Activated T-helper 9 cell treated with anti-CD3 and anti-CD28 coated beads, Interleukin-2, amount 50 U/mL, for 16 hours (primary cell): ENCODE measurements at places on chromosomes 5 and 9.

- DNase-seq: no peak
Observed at GRCh38 chr5:177468685-177469628, 4.5 kb downstream of the DBN1 start.

GRCh38 chr9:19446361-19446861, 37.6 kb downstream of the ACER2 start:
- no peak for DNase-seq

DNA sequence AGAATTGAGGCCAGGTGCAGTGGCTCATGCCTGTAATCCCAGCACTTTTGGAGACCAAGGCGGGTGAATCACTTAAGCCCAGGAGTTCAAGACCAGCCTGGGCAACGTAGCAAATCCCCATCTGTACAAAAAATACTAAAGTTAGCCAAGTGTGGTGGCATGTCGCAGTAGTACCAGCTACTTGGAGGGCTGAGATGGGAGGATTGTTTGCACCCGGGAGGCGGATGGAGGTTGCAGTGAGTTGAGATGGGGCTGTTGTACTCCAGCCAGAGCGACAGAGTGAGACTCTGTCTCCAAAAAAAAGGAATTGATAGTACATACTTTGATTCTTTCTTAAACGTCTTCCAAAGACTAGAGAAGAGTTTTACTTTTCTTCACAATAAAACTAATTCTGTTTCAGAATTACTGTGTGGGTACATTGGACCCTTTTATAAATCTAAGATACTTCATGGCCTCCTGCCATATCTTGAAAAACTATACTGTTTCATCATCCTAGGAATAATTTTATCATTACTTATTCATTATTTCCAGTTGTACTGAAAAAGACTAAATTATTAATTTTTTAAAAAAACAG, 132.0 kb upstream of the GRHPR start:
- DNase-seq: no peak

- DNase-seq: no peak
Observed at GRCh38 chr5:179337796-179338676, 7.2 kb downstream of the ADAMTS2 start.

- no peak for DNase-seq
Observed at GRCh38 chr9:88085476-88085875, 52.8 kb downstream of the SPATA31C2 start.

DNA sequence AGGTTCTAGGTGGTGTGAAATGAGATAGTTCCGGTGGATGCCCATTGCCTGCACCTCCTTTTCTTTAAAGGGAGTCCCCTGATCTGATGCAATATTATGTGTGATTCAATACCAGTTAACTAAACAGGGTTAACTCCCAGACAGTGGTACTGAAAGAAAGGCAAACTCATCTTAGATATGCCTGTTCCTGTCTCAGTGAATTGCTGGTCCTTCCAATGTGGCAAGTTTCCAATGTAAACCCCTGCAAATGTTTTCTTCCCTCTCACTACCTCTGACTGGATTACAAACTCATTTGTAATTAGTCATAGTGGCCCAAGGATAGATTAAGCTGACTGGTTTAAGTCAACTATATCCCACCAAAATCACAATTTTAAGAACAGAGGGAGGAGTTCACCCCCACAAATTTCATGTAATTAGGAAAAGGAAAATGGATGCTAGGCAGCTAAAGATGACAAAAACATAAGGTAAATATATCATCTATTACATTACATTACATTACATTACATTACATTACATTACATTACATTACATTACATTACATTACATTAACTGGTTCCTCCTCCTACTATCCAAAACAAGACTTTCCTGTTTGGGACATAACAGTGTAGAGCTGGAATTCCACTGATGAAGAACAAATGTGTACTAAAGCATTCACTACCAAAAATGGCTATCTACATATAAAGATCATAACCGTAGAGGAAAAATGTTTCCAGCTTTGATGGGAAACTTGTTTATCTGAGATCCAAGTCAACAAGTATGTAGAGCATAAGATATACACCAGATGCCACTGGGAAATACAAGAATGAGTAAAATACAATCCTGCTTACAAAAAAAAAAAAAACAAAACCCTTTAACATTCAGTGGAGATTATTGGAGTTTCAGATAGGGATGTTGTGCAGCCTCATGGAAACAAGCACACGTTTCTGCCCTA, 121.5 kb upstream of the SNX2 start:
- no peak for DNase-seq

DNA sequence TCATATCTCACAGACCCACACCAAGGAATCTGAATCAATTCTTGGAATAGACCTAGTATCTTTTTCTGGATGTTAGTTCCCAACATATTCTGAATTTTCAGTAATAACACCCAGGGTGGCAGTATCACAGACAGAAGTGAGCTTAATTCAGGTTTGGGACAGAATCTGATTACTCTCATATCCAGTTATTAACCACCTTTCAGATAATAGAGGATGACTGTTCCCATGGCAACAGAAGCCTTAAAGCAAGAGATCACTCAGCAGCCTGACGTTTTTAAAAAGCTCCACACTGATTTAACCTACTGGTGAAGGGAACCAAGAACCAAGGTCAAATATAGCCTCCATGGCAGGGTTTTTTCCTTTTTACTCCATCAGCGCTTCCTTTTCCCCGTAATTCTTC, 68.4 kb downstream of the ACTBL2 start:
- DNase-seq: no peak

- no peak for DNase-seq
Observed at GRCh38 chr9:111896942-111897600, 457 bp downstream of the UGCG start.

DNA sequence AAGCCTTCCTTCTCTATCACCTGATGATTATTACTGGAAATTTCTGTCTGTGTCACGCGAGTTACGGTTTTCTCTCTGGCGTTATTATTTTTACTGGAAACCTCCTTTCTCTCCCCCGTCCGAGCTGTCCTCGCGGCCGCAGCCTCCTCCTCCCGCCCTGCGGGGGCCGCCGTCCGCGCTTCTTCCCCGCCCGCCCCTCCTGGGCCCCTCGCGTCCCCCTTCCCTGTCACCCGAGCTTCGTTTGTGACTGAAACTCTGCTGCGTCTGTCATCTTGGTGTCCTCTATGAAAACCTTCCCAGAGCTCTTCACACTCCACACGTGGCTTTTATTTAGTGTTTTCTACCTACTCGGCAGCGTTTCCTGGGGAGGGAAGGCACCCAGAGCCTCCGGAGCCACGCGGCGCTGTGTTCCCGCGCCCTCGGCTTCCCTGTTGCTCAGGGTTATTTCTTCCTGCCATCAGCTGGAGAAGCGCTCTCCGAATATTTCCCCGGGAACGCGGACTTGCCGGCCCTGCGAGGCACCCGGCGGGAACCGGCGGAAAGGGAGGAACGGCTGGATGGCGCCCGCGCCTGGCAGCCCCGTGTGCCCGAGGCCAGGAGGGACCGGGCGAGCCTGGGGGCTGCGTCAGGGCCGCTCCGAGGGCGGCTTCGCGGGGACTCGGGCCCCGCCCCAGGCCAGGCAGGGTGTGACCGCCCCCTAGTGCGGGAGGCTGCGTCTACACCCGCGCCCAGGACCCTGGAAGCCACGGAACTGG, 33.9 kb downstream of the TRIP13 start:
- no peak for DNase-seq

- DNase-seq: no peak
Observed at GRCh38 chr9:133760713-133761290, 22.6 kb upstream of the SARDH start.

- DNase-seq: no peak
Observed at GRCh38 chr5:33422191-33422590, 18.6 kb upstream of the TARS1 start.

- DNase-seq: no peak
Observed at GRCh38 chr5:115657881-115658233, 32.0 kb upstream of the TMED7 start.

- no peak for DNase-seq
Observed at GRCh38 chr9:3732077-3733038, 206.6 kb upstream of the RFX3 start.

- no peak for DNase-seq
Observed at GRCh38 chr9:7103771-7104170, 346.0 kb downstream of the KDM4C start.

- DNase-seq: no peak
Observed at GRCh38 chr5:170545811-170546210, 42.0 kb downstream of the KCNIP1 start.

DNA sequence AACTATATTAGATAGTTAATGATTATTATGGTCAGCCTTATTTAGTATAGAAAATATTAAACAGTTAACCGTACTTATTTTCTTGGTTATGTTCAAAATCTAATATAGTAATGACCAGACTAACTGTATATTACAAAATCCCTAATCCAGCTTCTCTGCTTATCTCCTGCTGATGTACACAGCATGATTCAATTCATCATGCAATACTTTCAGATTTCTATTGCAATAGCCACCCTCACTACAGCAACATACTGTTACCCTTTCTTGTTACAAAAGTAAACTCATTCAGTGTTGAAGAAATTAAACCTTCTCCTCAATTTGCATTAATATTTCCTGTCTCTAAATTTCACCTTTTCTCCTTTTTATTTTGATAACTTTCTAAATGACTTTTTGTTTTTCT, 1375.0 kb upstream of the NUDT12 start:
- DNase-seq: no peak

- no peak for DNase-seq
Observed at GRCh38 chr9:77433675-77434445, 214.3 kb downstream of the GNA14 start.

GRCh38 chr5:31944684-31945445, 229.3 kb downstream of the GOLPH3 start:
- DNase-seq: no peak

GRCh38 chr9:3281399-3281798, 244.4 kb downstream of the RFX3 start:
- DNase-seq: no peak

- no peak for DNase-seq
Observed at GRCh38 chr5:130520211-130520610, 615.9 kb downstream of the CHSY3 start.

DNA sequence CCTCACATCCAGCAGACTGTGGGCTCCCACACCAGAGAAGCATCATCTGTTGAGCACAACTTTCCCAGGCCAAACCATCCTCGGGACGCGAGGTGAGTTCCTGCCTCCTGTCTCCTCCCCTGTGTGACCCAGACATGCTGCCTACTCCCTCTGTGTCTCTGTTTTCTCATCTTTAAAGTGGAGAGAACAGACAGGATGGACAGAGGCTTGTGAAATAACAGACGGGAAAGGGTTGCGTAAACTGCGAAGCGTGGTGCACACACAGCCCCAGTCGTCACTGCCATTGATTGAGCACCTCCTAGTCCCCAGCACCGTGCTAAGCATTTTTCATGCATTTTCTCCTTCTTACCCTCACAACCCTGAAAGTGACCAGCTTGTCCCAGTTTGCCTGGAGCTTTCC, 52.1 kb upstream of the LMX1B start:
- no peak for DNase-seq

DNA sequence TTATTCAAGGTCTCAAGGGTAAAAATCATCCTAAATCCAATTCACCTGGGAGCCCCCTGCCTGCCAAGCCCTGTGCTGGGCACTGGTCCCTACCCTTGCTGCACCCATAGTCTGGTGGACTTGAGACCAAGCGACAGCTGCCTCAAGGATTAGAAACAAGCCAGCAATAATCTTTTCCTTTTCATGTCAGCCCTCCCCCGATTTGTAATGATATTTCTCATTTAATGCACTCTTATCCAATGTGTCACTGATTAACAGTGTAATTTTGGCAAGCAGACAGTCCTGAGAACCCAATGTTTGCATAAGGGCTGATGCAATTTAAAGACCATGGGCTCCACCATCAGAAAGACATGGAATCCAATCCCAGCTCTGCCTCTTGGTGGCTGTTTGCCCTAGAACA, 108.9 kb downstream of the ACTL7B start:
- no peak for DNase-seq

GRCh38 chr5:143234162-143234842, 169.2 kb downstream of the NR3C1 start:
- no peak for DNase-seq

- no peak for DNase-seq
Observed at GRCh38 chr9:96464426-96464825, 14.5 kb downstream of the HABP4 start.

DNA sequence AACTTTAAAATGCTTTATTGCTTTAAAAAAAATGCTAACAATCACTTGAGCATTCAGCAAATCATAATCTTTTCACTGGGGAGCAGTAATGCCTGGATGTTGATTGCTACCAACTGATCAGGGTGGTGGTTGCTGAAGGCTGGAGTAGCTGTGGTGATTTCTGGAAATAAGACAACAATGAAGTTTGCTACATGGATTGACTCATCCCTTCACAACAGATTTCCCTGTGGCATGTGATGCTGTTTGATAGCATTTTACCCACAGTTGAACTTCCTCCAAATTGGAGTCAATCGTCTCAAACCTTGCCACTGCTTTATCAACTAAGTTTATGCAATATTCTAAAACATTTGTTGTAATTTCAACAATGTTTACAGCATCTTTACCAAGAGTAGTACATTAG, 83.3 kb downstream of the MLLT3 start:
- no peak for DNase-seq

DNA sequence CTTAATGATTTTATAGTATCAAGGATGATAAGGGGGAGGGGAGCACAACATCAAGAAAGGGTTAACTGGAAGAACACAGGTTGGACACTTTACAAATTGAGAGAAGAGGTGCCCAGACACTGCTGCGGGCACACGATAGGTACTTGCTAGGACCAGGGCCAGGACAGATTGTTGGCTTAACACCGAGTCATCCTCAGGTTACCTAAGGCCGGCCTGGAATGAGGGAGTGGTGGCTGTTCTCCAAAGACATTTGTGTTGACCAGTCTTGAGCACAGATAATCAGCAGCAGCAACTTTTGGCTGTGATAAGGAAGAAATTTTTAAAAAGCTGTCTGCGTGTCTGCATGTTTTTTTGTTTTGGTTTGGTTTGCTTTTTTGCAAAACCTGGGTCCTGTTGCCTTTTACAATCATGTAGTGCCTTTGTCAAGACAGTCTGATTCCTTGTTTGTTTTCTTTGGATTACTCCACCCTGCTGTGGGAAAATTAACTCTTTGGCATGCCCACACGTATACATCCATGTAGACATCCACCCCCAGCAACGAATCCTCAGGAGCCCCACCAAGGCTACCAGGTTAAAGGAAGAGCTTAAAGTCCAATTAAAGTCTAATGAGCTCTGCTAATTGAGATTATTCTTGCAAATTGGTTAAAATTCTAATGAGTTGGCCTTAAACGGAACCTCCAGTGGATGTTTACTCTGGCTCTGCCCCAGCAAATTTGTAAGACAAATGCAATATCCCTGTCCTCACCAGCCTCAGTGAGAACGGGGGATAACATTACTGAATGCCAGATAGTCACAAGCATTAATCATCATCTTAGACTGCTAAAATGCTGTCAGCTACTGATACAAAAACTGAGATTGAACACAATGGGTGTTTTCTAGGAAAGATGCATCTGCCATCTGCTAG, 382.3 kb downstream of the ACTL7B start:
- no peak for DNase-seq
